Neural crest cell (in vitro differentiated cells): ENCODE measurements at places on chromosomes 7 and 10. TPM values are rescaled to one million over a fixed set of nuclear protein-coding genes. Genes with fewer than 3 reads are reported as not detected.

Gene AGR3
- not detected in 2 replicates for total RNA-seq

Gene CPN1
- not detected in 2 replicates for total RNA-seq

Gene CYP2C9
- not detected in 2 replicates for total RNA-seq

Gene TFR2
- 1.7 and 2.4 TPM in 2 replicates for total RNA-seq

Gene MAGI2
- 10.0 and 10.1 TPM in 2 replicates for total RNA-seq

Gene PVRIG
- total RNA-seq, result not detected in 2 replicates

Gene OR2A5
- not detected in 2 replicates for total RNA-seq

Gene TAS2R4
- total RNA-seq, result 1.1 and 1.6 TPM in 2 replicates

- DNase-seq, result no peak
Observed at GRCh38 chr7:132730105-132730504, 153.8 kb upstream of the PLXNA4 start.

GRCh38 chr7:31892099-31892829, 177.9 kb downstream of the PDE1C start:
- no peak for DNase-seq

DNA sequence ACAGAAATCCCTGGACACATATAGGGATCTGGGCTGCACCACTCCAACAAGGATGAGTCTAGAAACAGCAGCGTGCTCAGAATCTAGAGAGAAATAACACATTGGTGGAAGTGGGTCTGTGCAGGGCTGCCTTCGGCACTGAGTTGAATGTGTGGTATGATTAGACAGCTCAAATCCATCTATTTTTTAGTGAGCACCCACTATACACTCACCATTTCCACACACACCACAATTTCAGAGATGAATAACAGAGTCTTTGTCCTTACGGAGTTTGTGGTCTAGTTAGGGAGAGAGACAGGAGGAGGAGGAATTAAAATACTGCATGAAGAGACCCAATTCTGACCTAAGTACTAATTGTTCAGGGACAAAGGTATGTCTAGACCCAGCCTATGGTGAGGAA, 44.2 kb downstream of the JAZF1 start:
- DNase-seq, result no peak

- DNase-seq, result no peak
Observed at GRCh38 chr7:27083646-27084045, 12.2 kb downstream of the HOXA1 start.

DNA sequence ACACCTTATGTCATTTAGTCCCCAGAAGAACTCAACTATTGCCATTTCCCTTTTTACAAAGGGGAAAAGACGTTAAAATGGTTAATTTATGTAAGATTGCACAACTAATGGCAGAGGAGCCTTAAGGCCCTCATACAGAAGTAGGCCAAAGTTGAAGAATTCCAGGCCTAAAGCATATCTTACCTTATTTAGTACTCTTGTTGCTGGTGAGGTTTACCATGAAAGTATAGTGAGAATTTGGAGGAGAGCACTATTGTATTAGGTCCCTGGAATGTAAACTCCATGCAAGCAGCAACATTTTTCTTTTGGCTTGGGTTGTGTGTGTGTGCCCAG, 731 bp upstream of the CRPPA start:
- DNase-seq, result no peak

DNA sequence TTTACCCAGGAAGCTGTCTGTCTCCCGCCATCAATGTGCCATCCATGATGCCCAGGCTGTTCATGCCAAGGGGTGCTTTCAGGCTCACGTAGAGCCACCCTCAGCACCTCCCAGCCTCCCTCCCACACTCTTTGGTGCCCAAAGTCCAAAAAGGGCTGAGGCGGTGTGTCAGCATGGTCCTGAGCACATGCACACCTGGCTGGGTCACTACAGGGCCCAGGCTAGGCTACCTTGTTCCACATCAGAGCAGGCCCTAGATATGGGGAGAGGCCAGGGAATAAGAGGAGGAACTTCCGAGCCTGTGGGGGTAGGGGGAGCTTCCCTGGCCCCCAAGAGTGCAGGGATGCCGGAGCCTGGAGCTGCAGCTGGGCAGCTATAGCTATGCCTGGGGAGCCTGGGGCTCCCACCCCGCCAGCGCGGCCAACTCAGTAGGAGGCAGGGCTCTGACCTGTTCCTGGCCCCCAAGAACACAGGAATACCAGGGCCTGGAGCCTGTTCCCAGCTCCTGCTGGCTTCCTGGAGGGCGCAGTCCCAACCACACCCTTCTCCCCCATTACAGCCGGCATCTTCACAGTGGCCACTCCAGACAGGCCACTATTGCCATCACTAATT, 133.2 kb upstream of the C7orf33 start:
- no peak for DNase-seq

DNA sequence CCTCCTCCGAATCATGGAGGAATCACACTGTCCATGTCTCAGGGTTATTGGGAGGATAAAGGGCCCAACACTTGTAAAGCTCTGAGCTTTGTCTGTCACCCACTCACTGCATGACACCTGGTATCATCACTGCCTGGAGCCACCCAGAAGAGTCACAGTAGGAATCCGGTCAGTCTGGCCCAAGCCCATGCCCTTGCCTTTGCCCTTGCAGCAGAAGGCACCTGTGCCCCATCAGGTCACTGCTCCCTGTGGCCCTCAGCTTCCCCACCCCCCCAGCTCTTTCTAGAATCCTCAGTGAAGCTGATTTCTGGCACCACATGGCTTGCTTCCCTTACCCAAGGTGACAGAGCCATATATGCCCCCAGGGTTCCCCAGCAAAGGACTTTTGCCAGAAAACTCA, 14.4 kb downstream of the LDB3 start:
- no peak for DNase-seq

- DNase-seq, result no peak
Observed at GRCh38 chr10:49154641-49155040, 20.8 kb upstream of the FAM170B start.

DNA sequence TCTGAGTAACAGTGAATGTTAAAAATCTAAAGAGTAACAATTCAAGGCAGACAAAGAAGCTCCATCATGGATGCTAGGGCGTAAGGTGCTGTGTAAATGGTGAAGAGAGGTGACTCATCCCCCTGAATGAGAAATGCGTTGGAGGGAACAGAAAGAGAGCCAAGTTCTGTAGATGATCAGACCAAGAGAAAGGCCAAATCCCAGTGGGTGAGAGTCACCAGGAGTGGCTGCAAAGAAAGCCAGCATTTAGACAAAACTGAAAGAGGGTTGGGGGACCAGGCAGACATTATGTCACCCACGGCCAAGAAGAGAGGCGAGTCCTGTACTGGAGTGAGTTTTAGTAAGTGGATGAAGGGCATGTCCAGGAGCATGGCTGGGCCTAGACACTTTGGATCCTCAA, 153.1 kb downstream of the TRIL start:
- DNase-seq, result no peak

- DNase-seq, result no peak
Observed at GRCh38 chr7:75920431-75921161, 5.6 kb downstream of the POR start.

- no peak for DNase-seq
Observed at GRCh38 chr7:52168085-52168484, 851.5 kb upstream of the COBL start.

- peak; percentile 94 for DNase-seq
Observed at GRCh38 chr10:7787857-7788638, at the start of the genes ATP5F1C and KIN. TSS of gene ATP5F1C (plus strand) at chr10:7788177. CDS start at chr10:7788208, 31 bp downstream. TSS of gene KIN (minus strand) at chr10:7787993. CDS start at chr10:7787933, 60 bp downstream.

DNA sequence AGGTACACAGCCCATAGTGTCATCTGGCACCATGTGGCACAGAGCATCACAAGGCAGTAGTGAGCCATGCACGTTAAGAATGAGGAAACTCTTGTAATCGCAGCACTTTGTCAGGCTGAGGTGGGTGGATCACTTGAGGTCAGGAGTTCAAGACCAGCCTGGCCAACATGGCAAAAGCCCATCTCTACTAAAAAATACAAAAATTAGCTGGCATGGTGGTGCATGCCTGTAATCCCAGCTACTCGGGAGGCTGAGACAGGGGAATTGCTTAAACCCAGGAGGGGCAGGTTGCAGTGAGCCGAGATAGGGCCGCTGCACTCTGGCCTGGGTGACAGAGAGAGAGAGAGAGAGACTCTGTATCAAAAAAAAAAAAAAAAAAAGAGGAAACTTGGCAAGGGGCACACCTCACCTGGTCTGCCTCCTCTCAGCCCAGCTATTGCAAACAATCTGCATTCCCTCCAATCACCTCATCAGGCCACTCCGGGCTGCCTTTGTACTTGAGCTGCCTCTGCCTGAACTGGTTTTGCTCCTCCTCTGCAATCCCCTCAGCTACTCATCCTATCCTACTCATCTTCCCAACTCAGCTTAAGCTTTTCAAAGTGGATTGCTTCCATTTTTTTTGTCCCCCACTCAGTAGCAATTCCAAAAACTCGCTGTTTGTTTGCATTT, 46.0 kb upstream of the OPTN start:
- DNase-seq, result no peak

DNA sequence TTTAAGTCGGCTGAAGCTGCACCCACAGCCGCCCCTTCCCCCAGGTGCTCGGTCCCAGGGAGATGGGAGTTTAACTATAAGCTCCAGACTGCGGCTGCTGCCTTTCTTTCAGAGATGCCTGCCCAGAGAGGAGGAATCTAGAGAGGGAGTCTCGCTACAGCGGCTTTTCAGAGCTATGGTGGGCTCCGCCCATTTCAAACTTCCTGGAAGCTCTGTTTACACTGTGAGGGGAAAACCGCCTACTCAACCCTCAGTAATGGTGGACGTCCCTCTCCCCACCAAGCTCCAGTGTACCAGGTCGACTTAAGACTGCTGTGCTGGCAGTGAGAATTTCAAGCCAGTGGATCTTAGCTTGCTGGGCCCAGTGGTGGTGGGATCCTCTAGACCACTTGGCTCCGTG, 135.4 kb downstream of the CXCL12 start:
- DNase-seq, result no peak

- no peak for DNase-seq
Observed at GRCh38 chr10:45106236-45106856, 105.6 kb downstream of the ZNF22 start.

DNA sequence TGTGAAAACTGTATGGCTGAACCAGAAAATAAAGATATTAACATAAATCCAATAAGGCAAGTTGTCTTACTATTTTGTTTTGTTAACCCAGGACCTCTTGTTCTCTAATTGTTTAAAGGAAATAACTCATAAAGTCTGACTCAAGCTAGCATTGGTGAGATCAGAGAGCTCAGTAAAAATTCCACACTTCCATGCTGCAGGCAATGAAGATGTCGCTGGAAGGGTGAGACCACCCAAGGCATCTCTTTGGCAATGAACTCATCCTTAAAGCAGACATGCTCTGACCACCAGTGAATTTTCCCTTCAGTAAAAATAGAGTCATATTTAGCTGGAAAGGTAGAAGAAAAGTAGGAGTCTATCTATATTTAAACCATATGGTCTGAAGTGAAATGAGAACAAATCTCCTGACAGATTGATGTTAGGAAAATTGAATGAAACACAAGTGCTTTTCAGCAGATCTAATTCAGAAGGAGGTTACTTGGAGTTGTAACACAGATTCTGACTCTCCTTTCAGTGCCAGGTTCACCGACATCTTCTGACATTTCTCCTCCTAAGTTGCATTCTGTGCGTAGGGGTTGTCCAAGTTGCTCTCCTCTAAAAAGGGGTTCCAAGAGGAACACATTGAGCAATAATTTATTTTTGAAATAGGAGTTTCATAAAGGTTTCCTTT, 32.8 kb upstream of the VIPR2 start:
- no peak for DNase-seq

DNA sequence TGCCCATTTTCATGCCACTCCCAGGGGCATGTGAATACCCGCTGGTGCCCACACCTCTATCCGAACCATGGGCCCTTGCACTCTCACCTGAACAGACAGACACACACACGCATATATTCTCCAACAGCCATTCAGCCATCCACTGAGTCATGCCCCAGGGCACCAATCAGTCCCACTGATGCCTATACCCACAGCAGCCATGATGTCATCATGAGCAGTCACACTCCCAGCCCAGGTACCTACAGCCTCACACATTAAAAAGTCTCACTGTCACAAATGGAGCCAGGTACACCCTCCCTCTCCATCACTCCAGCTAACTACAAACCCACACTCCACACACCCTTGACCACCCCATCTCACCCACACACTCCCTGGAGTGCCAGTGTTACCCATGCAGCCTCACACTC, 12.2 kb downstream of the VSIR start:
- DNase-seq, result no peak

DNA sequence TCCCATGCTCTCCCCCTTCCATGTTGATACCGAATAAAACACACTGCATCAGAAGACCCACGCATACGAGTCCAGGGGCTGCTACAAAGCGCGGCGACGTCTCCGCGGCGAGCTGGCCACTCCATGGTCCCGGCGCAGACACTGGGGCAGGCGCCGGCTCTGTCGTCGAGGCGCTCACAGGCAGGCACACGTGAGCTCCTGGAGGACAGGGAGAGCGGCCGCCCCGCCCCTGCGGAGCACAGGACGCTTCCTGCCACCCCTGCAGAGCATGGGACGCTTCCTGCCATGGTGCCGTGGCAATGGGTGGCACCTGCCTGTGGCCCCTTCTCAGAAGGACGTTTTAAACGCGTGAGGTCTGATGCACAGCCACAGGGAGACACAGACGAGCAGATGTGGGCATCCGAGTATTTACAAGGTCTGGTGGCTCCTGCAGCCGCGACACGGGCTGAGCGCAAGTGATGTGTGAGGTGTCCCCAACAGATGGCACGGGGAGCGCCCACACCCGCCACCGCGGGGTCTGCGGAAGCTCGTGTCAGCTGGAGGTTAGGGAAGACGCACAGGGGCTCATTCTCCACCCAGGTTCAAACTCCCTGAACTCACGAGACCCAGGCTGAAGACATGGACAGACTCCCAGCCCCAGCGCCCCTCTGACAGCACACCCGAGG, 21.4 kb upstream of the GPR146 start:
- no peak for DNase-seq

DNA sequence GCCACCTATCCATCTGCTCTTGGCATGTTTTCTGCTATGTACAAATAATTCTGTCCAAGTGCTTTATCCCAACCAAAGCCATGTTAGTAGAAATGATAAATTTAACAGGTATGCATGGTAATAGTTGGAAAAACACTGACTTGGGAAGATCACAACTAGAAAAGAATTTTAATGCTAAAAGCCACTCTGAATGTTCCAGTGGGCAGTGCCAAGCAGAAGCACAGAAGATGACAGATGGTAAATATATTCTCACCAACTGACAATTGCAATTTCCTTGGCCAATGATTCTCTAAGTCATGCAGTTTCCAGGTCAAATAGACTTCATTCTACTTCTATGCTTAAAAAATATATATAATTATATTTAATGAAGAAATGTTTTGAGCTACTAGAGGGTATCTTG, 83.6 kb upstream of the SEMA3C start:
- DNase-seq, result no peak

DNA sequence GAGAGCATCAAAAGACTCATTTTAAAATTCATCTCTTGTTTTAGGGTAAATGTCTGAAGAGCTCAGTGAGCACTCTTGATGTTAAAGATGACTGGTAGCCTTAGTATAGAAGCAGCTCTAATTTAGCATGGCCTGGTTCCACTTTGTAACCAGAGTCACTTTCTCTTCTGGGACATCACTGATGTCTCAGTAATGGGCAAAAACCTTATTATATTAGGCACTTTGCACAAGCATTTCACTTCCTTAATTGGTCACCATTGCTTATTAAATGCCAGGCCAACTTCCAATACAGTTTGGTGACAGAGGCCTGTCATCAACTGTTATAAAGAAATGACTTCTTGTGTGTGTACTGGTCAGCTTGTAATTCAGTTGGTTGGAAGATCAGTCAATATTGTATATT, 53.0 kb downstream of the STEAP1B start:
- DNase-seq, result no peak

- DNase-seq, result no peak
Observed at GRCh38 chr10:1107679-1108078, 51.5 kb downstream of the WDR37 start.
